ENCODE measurements at places on chromosomes 3 and 15.

DNA sequence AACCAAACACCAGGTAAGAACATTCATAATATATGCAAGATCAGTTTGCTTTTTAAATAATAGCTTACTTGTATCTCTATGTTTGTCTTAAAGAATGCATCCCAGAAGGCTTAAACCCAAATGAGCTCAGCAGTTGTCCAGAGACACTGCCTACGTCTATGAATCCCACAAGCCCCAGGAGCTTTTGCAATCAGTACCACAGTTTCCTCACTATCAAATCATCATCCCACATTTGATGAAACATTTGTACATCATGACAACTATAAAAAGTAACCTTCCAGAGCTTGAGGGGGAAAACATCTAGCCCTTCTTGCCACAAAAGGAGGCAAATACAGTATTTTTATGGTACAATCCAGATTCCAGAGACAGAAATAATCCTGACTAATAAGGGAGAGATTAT is 63.7 kb downstream of the ATP8B4 start:
- DNase-seq, result peak; percentile 89

GRCh38 chr3:30034246-30034991 is 572.0 kb upstream of the TGFBR2 start:
- no peak for DNase-seq

- DNase-seq, result peak; percentile 14
These were observed 198.5 kb downstream of the CDIN1 start for GRCh38 chr15:36777926-36778325.

GRCh38 chr3:122322095-122323075 is 2.7 kb upstream of the CSTA start:
- no peak for DNase-seq

DNA sequence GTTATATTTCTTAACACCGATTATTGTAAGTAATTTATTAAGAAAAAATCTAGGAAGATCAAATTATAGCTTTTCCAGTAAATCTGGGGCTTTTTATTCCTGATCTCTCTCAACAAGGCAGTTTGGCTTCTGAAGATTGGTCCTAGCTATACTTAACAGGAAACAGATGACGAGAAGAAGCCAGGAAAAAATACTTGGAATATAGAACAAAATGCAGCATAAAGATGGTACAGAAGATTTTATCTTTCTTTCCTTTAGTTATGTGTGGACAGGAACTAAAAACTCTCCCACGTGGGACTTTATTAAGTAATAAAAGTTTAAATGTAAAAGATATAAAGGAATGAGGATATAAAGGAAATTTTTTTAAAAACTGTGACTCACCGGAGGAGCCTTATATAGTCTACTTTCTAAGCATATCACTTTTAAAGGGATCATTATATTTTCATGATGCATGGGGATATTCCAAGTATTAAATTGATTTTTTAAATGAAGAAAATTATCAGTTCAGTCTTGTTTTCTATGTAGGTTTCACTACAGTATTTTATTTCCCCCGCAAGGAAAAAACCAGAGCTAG is 8.2 kb downstream of the B3GNT5 start:
- DNase-seq, result no peak

- no peak for DNase-seq
These were observed 10.6 kb upstream of the NFKBIZ start for GRCh38 chr3:101838691-101839090.

DNA sequence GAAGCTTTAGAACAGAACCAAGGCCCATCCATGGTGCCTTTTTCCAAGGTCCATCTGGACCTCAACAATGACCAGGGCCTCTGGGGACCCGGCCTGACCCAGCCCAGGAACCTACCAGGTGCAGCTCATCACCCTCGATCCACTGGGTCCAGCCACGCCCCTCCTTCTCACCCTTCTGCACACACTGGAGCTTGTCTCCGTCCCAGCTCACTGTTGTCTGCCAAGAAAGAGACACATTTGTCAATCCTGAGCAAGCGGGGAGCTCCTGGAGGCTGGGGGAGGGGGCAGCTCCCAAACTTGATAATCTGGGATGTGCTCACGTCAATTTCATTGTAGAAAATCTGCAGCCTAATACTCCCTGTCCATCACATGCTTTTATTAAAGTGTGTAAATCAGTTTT is 21.2 kb downstream of the RBP1 start:
- no peak for DNase-seq

- DNase-seq, result peak; percentile 63
These were observed 332.3 kb downstream of the THSD4 start for GRCh38 chr15:71447328-71448250.

DNA sequence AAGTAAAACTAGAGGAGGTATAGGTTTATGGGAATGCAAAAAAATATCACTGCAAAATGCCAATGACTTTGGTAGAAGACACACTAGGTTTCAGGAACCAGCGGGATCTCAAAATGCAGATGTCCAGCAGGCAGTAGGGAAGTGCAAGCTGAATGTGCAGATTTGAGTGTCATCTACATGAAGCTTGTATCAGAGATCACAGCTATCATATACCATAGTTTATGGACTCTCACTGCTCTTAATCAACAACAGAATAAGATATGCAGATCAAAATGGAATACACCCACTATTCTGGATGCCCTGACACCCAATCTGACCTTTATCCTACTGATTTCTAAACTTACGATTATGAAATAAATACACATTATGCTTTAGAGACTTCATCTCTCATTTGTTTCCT is 27.7 kb downstream of the TMCC1 start:
- no peak for DNase-seq

DNA sequence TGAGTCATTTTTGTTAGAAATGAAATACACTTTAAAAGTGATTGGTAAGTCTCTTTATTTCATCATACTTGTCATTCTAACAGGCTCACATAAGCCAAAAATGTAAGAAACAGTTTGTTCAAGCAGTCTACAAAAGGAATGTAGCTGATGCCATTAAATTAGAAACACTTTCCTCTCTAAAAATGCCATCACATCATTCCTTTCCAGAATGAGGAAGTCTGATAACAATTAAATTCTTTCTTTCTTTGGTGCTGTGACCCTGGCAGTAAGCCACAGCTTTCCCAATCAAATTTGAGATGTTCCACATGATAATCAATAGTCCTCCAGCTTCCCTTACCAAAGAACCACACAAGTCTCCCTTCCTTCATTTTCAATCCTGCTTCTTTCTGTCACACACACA is 9.4 kb upstream of the P2RY1 start:
- no peak for DNase-seq

GRCh38 chr3:168024537-168024941 is 71.2 kb downstream of the GOLIM4 start:
- DNase-seq, result peak; percentile 90

DNA sequence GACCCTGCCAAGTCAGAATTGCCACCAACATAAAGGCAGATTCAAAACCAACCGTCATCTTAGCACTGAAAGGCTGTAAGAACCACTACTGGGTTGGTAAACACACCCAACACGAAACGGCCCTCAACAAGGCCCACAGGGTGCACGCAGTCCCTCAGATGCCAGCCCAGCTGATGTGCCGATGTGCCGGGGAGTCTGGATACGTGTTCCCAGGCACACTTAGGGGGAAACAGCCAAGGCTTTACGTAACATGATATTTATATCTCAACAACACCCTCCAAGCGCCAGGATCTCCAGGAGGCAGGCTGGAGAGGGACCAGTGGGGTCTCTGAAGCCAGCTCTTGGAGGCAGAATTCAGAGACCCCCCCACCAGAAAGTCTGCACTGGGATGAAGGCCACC is 14.2 kb downstream of the POC1A start:
- no peak for DNase-seq

DNA sequence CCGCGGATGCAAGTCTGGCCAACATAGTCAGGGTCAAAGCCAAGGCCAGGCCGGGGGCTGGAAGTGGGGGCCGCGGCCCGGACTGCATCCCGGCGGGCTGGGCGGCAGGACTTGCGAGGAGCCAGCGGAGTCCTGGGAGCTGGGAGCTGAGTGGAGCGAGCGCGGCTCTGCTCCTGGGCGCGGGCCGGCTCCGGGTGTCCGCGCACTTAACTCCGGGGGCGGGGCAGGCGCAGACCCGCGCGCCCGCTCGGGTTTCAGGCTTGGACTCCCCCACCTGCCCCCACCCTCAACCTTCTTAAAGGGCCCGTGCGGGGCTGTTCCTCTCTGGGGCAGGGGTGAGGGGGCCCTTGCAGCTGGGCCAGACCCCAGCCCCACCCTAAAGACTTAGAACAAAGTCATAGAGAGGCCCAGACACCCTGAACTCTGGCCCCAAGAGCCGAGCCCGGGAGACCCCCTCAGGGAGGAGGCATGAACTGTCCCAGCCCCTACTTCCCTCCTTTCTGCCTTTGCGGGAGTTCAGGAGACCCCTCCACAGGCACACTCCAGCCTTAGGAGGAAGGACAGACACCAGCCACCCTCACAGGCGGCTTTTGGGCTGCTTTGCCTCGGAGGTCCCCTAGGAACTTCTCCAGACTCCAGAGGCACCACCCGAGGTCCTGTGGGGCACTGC is at the start of gene CSPG4:
TSS of gene CSPG4 (minus strand) at position 181 of the 670 bp plus-strand sequence. CDS start at position 88, 93 bp downstream.
- DNase-seq, result peak; percentile 68

DNA sequence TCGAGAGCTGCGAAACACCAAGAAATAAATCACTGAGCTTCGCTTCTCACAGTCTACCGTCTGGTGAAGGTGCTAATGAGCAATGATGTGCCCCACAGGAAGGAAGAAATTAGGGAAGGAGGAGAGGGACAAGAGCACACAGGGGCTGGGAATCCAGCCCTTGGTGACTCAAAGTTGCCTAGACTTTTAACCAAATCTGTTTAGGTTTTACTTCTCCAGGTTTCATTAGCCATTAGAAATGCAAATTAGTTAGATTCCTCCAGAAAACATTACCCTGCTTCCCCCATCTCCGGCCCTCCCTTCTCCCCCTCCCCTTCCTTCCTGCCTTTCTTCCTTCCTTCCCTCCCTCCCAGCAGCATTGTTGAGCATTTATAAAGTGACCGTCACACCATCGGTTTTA is 59.3 kb upstream of the UBE2E1 start:
- DNase-seq, result no peak

DNA sequence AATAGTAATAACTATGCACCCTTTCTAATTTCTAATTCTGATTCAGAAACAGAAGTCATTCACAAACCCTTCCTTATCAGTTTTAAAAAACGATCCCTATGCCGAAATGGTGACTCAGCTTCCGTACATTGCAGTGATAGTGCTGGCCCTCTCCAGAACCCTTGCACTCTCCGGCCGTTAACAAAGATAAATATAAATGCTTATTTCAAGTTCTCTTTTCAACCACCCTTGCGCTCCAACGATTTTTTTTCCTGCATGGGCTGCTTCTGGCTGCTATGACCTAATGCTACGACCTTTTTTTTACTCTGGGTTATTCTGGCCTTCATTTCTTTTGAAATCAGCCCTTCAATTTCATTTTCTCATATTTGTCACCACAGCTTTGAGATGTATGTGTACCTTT is 646.2 kb downstream of the NTRK3 start:
- peak; percentile 80 for DNase-seq

DNA sequence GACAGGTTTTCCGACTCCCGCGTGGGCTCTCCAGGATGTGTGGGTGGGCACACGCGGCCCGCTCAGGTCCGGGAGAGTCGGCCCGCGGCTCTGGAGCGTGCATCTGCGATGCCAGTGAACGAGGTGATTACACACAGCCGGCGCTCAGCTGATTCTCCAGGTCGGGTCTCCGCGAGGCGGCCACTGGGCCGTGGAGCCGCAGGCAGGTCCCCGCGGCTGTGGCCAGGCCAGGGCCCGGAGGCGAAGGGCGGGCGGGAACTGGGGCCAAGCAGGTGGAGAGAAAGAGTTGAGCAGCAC is 13.2 kb downstream of the PAK6 start:
- no peak for DNase-seq

DNA sequence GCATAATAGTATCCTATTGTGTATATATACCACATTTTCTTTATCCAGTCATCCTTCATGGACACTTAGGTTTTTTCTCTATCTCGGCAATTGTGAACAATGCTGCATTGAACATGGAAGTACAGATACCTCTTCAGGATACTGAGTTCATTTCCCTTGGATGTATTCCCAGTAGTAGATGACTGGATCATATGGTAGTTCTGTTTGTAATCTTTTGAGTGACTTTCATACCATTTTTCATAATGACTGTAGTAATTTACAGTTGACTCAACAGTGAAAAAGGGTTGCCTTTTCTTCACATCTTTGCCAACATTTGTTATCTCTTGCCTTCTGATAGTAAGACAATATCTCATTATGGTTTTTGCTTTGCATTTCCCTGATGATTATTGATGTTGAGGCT is 21.8 kb downstream of the MYH15 start:
- peak; percentile 82 for DNase-seq

DNA sequence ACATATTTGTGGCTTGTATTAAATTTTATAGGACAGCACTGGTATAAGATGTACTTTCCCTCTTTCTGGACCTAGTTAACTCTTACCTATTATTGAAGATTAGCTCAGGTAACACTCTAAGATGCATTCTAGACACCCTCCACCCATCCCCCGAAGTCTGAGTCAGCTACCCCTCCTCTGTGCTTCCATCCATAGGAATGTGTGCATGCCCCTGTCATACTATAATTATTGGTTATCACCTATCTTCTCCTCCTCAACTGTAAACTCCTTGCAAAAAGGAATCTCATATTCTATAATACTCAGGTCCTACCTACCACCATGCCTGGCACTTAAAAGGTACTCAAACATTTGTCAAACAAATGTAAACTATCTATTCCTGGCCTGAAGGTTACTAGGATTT is 3.0 kb downstream of the PEAK1 start:
- DNase-seq, result no peak

DNA sequence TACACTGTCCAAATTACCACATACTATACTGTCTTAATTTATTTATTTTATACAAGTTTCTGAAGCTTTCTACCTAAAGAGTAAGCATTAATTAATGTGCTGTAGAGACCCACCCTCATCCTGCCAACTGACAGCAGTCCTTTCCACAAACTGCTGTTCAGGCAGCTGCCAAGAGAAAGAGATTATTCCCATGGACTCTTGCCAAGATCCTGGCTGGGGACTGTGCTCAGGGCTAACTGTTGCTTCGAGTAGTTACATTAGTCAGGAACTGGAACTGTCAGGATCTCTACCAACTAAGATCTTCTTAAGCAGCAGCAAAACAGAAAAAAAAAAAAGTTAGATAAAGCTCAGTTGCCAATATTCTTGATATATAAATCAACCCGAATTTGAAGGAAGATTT is 398.8 kb downstream of the MECOM start:
- DNase-seq, result peak; percentile 47

DNA sequence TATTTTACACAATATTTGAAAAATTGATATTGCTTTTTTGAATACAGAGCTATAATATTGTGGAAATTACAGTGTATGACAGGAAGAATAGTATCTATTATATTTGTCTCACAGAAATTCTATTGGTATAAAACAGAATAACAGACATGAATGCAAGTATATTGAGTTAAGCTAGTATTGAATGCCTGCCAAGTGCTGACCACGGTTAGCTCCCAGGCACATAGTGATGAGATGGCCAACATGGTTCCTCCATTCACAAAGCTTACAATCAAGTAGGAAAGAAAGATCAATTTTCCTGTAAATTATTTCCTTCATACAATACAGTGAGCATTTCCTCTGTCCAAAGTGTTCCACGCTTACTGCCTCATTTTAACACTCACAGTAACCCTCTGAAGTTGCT is 67.6 kb downstream of the TP63 start:
- no peak for DNase-seq

- DNase-seq, result no peak
These were observed 24.4 kb upstream of the THBS1 start for GRCh38 chr15:39556461-39556860.
